ENCODE measurements at places on chromosomes 1 and 21. TPM values are rescaled to one million over a fixed set of nuclear protein-coding genes. Genes with fewer than 3 reads are reported as not detected.

Gene USH2A
- polyA plus RNA-seq: 0.07 TPM

Gene NBPF10
- 3.6 TPM for polyA plus RNA-seq

Gene COL8A2
- polyA plus RNA-seq: 1.6 TPM

Gene VANGL1
- polyA plus RNA-seq: 17.1 TPM

Gene ARHGEF16
- polyA plus RNA-seq: 27.6 TPM

Gene ARHGAP30
- polyA plus RNA-seq: 1.9 TPM

Gene DMBX1
- not detected for polyA plus RNA-seq

Gene SPRR2G
- not detected for polyA plus RNA-seq

Gene CELA3A
- polyA plus RNA-seq: not detected

Gene GBP7
- 0.16 TPM for polyA plus RNA-seq

Gene CYP4B1
- 2.2 TPM for polyA plus RNA-seq

Gene BROX
- 32.4 TPM for polyA plus RNA-seq

Gene KCNC4
- polyA plus RNA-seq: 7.6 TPM

Gene GPR37L1
- polyA plus RNA-seq: 0.13 TPM

Gene LENEP
- polyA plus RNA-seq: 0.87 TPM

Gene PTPN7
- 2.0 TPM for polyA plus RNA-seq

Gene LAX1
- polyA plus RNA-seq: 0.18 TPM

Gene CDC7
- 29.2 TPM for polyA plus RNA-seq

Gene MARK1
- polyA plus RNA-seq: 11.5 TPM

Gene C1QC
- polyA plus RNA-seq: 12.9 TPM

Gene PCP4L1
- polyA plus RNA-seq: 1.8 TPM

Gene GUCA2B
- not detected for polyA plus RNA-seq

Gene CRNN
- polyA plus RNA-seq: not detected

Gene SPOCD1
- polyA plus RNA-seq: 0.84 TPM

Gene CRP
- not detected for polyA plus RNA-seq

Gene PGBD5
- 7.4 TPM for polyA plus RNA-seq

Gene GCSAML
- polyA plus RNA-seq: 1.3 TPM

Gene OR2T11
- polyA plus RNA-seq: 0.04 TPM

Gene UQCRHL
- polyA plus RNA-seq: 1.1 TPM

Data from renal pelvis (tissue), 12 donors.